ENCODE measurements at places on chromosomes 7 and 10.

GRCh38 chr7:152702-153391 is 39.5 kb upstream of the FAM20C start:
- DNase-seq: no peak

DNA sequence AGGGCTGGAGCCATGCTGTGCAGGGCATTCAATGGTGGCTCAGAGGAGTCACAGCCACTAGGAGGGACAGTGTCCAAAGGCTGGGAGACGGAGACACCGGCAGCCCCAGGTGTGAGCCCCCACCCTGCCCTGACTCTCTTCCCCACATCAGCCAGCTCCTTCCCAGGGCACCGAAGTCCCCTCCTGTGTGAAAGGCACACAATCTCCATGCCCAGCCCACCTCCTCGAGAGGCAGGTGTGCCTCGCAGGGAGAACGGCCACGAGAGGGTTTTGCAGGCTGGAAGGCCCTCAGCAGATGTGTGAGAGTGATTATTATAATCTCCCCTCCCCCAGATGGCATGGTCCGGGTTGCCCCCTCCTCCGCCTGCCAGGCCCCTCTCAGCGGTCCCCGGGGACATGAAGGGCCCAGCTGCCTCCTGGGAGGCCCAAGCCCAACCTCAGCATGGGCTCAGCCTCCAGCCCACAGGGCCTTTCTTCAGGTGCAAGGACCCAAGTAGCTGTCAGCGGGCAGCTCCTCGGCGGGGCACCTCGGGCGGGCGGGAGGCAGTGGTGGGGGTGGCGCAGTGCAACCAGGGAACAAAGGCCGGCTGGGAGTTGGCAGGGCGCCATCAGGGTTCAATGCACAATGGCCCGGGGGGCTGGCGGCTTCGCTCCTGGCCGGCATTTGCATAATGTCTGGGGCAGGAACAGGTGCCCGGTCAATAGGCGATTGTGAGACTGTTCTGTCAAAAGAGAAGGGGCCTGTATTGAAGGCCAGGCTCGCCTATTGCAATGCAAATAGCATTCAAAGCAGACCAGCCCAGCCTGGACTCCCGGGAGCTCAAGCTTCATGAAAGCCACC is 155.3 kb upstream of the ZMIZ1 start:
- no peak for DNase-seq

DNA sequence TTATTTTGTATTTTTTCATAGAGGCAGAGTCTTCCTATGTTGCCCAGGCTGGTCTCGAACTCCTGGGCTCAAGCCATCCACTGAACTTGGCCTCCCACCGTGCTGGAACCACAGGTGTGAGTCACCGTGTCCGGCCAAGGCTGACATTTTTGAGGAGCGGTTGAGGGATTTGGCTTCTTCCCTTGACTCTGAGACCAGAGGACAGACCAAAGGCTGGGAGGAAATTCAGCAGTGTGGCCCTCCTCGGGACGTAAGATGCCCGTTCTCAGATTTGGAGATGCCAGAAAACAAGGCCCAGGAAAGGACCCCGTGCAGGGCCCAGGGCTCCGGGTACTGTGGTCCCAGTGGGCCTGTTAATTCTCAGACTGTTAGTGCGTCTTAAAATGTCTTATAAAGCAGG is 146.2 kb downstream of the WDR37 start:
- no peak for DNase-seq

GRCh38 chr7:73850781-73851207 is 8.5 kb upstream of the METTL27 start:
- no peak for DNase-seq

GRCh38 chr10:66591865-66592264 is 334.0 kb upstream of the LRRTM3 start:
- DNase-seq: no peak

GRCh38 chr7:106848851-106849442 is 16.1 kb upstream of the PIK3CG start:
- no peak for DNase-seq

- no peak for DNase-seq
Measured at GRCh38 chr10:6979371-6979770, 399.3 kb upstream of the PRKCQ start.

DNA sequence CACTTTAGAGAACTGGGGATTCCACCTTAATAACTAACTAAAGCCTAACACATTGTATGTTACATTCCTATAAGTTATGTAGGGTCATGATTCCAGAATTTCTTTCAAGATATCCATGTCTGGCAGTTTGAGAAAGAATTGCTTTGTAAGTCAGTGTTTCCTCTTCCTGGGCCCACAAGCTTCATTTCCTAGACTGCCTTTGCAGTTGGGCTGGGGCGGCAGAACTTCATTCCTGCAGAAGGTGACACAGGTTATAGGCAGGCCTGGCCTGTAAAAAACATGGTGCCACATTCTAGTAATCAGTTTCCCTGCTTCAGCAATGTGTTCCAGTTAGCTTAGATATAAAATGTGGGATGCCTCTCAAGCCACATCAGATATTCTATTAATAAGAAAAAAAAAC is 184.2 kb upstream of the NOBOX start:
- DNase-seq: no peak

- DNase-seq: peak; percentile 83
Measured at GRCh38 chr7:100585511-100586265, at the start of gene LRCH4. Gene LRCH4, minus strand, starts transcription at chr7:100586129. Its CDS starts 29 bp downstream, at chr7:100586100.

DNA sequence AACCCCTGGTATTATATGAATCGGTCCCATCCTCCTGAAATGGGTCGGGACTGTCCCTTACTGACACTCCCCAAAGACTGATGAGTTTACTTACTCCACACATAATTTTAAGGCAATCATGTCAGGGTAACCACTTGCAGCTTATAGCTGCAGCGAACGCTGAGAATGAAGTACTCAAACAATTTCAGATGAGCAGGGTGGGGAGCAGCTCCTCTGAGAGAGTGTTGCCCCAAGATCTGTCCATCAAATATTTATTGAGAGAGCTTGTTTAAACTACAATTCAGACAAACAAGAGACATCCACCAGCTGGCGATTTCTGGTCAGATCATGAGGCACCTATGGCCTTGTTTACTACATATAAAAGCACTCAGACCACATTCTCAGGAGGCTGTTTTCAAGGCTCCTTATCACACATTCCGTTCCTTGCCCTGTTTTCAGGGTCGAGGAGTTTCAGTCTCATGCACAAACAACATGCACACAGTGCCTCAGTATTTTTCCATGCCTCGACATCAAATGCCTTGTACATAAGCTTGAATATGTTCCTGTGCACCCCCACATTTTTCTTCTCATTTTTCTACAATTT is 80.1 kb downstream of the THSD7A start:
- no peak for DNase-seq

GRCh38 chr10:51950371-51950995 is 251.1 kb upstream of the CSTF2T start:
- DNase-seq: no peak

DNA sequence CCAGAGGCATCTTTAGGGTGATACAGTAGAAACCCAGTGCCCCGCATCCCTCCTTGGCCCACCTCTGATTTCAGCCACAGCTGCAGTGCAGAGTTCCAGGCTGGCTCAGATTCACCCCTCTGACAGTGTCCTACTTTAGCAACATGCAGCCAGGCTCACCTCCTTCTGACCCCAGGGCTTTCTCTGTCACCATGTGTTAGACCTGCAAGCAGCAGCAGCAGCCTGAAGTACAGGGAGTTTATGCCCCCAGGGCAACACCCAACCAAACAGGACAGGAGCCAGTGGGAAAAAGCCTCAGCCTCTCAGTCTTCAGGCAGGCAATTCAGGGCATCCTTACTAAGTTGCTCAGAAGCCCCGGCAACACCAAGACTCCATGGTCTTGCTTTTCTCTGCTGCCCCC is 109.0 kb upstream of the PLXNA4 start:
- no peak for DNase-seq

DNA sequence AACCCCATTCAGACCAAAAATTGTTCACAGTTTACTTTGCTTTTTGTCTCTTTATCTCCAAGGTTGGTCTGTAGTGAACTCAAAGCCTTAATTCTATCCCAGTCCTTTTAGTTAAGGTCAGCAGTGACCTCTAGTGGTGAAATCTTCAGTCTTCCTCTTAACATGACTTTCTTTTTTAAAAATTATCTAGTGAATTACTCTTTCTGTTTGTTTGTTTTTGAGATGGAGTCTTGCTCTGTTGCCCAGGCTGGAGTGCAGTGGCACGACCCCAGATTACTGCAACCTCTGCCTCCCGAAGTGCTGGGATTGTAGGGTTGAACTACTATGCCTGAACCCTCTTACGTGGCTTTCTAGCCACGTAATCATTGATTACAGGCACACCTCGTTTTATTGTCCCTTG is 25.0 kb downstream of the ZNF487 start:
- peak; percentile 68 for DNase-seq

DNA sequence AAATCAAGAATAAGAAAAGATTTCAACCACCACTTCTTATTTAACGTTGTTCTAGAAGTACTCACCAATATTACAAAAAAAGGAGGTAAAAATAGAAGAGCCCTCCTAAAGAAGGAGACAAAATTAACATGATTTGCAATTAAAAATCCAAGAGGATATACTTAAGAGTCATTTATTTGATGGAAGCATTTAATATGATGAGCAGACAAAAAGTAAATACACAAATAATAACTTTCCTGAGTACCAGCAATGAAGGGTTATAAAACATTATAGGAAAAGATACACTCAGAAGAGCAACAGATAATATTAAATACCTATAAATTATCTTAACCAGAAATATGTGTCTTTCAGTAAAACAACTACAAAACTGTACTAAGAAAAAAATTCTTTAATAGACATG is 106.9 kb upstream of the STK17A start:
- no peak for DNase-seq

- no peak for DNase-seq
Measured at GRCh38 chr7:82778021-82778420, 334.4 kb upstream of the CACNA2D1 start.

Data from GM13976 (cell line).